Stimulated activated CD8-positive, alpha-beta memory T cell treated with anti-CD3 and anti-CD28 coated beads, Interleukin-4, amount 100 ng/mL, for 4 hours (primary cell): ENCODE measurements at places on chromosomes 2 and 18.

DNA sequence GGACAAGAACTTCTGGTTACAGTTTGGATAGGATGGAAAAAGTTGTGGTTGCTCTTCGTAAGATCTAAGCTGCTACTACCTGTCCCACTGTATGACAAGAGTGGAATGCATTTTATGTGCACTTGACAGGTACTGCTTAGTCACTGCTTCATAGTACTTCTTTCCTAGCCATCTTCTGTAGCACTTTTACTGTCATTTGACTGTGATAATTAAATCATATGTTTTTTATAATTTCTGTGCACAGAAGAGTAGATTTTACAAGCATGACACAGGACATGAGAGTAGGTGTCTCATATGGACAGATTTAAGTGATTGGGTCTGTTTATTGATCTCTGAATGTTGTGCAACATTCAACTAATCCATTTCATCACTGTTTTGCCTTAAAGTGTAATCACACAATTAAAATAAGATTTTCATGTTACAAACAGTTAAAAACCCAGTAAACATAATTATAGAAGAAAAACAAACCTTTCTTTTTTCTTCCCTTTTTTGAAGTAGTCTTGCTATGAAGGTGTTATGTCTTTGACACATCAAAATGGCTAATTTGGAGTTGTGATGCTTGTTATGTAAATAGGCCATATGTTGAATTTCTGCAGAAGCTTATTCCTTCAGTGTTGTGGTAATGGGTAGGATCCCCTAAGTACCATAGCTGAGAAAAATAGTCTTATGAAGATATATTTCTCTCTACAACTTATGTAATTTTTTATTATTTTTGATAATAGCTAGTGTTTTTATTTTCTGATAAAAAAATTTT is 3.0 kb downstream of the SPATS2L start:
- no peak for DNase-seq

DNA sequence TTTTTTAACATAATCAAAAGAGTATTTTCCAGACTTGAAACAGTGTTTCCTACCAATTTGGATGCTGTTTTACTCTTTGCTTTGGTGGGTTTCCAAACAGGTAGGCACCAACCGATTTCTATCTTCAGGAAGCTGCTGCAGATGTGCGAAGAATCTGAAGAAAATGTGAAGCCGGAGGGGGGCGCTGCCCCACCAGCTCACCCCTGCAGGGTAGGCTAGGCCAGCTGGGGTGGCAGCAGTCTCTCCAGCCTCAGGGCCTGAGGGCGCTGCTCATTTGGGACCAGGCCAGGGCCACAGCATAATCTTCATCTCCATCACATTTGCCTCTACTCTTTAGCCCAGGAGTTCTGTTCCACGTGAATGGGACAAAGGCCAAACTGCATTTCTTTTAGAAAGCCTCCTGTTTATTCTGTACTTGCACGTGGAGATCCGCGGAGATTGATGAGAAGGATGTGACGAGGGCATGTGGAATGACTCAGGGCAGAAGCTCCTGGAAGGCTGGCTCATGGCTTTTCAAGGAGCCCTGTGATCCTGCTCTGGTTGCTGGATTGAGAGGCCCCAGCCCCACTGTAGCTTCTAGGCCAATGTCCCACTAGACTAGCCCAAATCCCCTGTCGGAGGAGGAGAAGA is 84.2 kb upstream of the FAM136A start:
- no peak for DNase-seq

- DNase-seq, result no peak
These were observed 1.2 kb upstream of the UGT1A1 start for GRCh38 chr2:233758849-233759248.

GRCh38 chr2:402721-403120 is 114.8 kb upstream of the ALKAL2 start:
- DNase-seq, result no peak

- no peak for DNase-seq
These were observed 234.0 kb upstream of the MAP2 start for GRCh38 chr2:209189893-209190292.

- no peak for DNase-seq
These were observed 117.5 kb downstream of the SPHKAP start for GRCh38 chr2:228064024-228064423.

GRCh38 chr2:37711308-37711731 is 39.9 kb upstream of the CDC42EP3 start:
- no peak for DNase-seq

- DNase-seq, result no peak
These were observed 223.9 kb upstream of the RGPD4 start for GRCh38 chr2:107602801-107603200.

DNA sequence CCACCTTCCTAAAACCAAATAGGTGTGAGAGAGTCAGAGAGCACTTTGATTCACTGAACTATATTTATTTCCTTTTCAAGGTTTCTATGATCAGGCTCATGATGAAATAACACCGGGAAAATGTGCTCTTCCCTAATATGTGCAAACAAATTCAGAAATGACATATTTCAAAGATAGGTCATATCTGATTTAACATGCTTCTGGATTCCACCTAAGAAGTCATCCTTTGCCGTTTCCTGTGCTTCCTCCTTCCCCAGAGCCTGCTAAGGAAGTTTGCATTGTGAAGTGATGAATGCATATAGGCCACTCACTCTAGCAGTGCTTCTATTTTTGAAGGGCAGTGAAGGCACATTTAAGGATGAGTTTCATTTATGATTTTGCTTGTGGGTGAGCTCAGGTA is 327.6 kb downstream of the TDRD15 start:
- DNase-seq, result no peak
